ENCODE measurements at places on chromosomes 6 and 20.

DNA sequence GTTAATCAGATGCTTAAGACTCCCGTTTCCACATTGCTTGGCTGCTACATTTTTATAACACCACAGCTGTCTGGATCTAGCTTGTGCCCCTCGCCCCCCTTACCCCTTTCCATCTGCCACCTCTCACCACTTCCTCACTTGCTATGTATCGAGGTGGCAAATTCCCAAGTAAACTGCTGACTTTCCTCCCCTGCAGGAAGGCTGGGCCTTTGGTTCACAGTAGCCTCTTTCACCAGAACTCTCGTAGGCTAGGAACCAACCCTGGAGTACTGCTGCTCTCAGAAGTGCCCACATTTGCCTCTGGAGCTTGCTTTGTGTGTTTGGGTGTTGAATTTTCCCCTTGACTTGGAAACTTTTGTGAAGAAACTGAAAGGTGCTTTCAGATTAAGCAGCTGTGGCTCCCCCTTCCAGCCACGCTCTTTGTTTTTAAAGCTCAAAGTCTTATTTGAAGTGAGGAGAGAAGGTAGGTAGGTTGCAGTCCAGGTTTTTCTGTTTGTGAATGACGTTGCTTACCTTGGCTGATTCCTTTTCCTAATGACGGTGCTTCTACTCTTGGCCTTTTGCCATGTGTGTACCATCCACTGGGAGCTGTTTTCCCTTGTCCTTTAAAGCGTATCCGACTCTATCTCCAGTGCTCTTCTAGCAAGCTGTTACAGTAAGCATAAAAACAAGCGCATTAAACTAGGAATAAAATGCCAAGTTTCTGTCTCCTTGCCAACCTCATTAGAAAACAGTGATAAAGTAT, 90.4 kb downstream of the CARMIL1 start:
- DNase-seq: no peak

DNA sequence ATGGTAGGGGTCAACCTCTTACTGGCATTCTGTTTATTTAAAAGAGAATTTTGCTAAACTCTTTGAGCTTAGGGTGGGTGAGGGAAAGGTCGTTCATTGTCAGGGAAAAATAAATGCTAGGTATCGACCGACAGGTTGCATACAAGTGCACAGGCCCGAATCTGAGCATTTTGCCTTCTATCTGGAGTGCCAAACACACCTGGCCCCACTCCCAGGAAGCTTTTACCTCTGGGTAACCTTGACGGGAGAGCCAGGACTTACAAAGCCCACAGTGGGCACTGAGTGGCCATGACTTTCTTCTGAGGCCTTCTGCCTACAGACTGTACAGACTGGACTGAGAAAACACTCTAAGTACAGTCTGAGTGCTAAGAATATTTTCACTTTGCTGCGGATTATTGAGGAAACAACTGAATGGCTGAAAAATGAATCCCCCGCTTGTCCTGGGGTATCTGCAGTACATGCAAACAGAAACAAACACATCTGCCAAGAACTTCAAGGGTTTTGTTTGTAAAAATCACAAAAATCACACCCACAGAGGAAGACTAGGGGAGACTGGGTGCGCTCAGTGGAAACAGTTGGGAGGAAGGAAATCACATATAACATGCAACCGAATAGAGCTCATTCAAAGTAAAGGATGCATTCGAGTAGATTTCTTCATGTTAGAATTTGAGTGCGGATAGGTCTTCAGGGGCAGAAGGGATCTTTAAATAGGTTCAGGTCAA, 152.8 kb downstream of the NFATC2 start:
- DNase-seq: no peak

DNA sequence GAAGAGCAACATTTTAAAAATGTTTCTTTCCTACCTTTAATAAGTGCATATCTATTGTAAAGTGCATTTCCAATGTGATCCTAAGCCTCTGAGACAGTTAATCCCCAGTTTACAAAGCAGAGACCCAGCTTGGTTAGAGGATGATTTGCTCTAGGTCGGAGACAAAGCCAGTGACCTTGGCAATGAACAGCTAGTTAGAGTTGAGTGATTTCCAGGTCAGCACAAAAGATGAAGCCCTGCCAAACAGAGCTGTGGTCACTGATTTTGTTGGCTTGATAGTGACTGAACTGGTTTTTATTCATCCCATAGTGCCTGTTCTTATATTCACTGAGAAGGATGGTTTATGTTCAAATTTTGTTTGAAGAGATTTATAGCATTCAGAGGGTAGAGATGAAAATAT, 56.6 kb upstream of the CD83 start:
- DNase-seq: no peak

DNA sequence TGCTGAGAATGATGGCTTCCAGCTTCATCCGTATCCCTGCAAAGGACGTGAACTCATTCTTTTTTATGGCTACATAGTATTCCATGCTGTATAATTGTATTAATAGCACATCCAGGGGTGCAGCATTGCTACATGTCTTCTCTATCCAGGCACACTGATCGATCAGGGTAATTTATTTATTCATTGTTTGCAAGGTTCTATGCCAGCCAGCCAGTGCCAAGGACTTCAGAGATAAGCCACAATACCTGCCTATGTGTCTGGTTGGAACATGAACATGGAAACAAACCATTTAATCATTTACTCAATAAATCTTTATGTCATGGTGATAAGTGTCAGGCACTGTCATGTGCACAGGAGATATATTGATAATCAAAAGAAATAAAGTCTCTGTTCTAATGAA, 5.8 kb upstream of the OR2B3 start:
- DNase-seq: no peak

All from stimulated activated CD4-positive, alpha-beta T cell treated with anti-CD3 and anti-CD28 coated beads, Interleukin-2, amount 100 ng/mL, for 4 hours (primary cell).